RWPE1 (cell line): ENCODE measurements at places on chromosomes 11 and 22.

DNA sequence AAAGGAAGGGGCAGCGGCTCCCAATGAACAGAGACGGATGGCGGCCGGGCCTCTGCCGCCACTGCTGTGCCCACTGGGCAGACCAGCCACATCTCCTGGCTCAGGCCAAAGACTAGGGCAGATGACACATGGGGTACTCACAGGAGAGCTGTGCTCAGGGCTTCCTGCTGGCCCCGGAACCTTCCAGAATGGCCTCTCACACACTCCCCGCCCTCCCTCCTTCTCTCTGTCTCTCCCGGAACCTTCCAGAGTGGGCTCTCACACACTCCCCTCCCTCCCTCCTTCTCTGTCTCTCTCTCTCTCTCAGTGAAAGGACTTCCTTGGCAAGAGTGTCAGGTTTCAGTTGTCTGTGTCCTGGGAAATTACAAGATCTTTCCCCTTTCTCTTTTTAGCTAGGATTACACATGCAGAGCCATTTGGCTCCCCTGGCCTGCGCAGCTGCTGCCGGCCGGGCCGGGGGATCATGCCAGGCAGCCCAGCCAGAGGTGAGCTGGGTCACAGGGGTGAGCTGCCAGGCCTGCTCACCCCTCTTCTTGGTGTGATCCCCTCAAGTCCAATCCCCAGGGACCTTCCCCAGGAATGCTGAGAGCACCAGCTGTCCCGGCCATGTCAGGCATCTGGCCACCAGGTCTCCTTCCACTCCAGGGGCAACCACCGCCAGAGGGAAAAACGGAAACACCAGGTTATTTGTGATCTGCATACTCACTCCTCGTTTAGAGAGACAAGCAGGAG, 45.3 kb upstream of the ADA2 start:
- no peak for DNase-seq

DNA sequence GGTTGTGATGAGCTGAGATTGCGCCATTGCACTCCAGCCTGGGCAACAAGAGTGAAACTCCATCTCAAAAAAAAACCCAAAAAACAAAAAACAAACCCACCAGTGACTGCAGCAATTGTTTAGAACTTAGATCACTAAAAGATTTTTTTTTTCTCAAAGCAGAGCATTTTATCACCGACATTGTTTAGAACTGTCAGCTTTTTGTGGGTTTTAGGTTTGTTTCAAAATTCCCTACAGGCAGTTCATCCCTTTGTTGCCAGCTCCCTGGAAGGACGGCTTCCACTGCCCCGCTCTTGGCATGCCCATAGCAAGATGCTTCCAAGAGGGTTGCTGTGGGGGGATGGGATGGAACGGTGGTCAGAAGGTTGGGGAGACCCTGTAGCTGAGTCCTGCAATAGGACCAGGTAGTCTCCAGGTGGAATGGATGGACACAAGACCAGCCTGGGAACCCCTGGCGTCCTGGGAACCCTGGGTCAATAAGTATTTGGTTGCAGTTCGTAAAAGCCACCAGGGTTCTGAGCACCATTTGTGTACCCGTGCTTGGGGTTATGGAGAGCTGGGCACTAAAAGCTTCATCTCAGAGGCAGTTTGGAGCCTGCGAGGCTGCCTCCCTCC, 46.7 kb downstream of the TSPAN18 start:
- no peak for DNase-seq

DNA sequence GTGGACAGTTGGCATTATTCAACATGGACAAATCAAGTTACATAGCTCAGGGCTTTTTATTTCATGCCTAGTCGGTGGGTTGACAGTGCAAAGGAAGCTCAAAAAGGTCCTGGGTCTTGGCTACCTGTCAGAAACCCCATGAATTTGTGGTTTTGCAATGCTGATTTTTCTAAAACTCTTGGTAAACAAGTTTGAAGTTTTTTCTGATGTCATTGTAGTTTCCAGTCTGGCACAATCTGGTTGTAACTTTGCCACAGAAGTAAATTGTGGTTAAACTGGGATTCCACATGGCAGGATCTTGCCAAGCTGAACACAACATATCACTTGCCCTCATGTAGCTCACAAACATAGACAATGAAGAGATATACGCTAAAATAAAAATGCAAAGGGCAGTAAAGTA, 100.8 kb downstream of the EHF start:
- no peak for DNase-seq

GRCh38 chr11:62554387-62555167, 8.0 kb upstream of the AHNAK start:
- no peak for DNase-seq

DNA sequence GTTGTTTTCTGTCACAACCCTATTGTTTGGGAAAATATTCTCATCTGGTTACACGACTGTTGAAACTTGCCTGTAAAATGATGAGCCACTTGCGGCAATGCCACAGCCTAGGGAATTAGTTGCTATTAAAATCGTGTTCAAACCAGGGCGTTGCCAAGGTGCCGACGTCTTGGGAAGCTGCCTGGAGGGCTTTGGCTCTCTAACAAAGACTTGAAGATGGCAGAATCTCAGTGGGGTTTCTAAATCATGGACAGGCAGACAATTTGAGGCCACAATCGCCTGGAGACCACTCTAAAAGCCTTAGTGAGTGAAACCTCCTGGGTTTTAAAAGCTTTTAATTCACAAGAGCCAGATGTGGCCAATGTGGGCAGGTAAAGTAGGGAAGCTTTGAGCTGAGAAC, 117.2 kb upstream of the BMAL1 start:
- DNase-seq: peak; percentile 54

GRCh38 chr11:133992121-133992520, 35.4 kb upstream of the IGSF9B start:
- no peak for DNase-seq

- DNase-seq: no peak
Measured at GRCh38 chr11:109864834-109865547, 228.2 kb upstream of the ZC3H12C start.

DNA sequence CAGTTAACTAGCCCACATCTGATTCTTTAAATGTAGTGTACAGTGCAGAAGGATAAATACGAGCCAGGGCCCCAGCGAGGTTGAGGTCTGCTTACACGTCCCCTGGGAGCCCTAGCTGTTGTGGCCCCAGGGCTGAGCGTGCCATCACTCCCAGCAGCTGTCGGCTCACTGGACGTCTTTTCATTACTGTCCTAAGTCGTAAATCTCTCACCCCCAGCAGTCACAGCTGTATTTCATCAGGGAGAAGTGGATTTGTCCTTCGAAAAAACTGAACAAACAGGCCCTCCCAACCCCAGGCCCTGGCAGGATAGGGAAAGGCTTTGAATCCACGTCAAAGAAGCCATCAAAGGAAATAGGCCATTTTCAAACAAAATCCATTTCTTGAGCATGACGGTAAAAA, 110.4 kb upstream of the CSNK2A3 start:
- DNase-seq: no peak

DNA sequence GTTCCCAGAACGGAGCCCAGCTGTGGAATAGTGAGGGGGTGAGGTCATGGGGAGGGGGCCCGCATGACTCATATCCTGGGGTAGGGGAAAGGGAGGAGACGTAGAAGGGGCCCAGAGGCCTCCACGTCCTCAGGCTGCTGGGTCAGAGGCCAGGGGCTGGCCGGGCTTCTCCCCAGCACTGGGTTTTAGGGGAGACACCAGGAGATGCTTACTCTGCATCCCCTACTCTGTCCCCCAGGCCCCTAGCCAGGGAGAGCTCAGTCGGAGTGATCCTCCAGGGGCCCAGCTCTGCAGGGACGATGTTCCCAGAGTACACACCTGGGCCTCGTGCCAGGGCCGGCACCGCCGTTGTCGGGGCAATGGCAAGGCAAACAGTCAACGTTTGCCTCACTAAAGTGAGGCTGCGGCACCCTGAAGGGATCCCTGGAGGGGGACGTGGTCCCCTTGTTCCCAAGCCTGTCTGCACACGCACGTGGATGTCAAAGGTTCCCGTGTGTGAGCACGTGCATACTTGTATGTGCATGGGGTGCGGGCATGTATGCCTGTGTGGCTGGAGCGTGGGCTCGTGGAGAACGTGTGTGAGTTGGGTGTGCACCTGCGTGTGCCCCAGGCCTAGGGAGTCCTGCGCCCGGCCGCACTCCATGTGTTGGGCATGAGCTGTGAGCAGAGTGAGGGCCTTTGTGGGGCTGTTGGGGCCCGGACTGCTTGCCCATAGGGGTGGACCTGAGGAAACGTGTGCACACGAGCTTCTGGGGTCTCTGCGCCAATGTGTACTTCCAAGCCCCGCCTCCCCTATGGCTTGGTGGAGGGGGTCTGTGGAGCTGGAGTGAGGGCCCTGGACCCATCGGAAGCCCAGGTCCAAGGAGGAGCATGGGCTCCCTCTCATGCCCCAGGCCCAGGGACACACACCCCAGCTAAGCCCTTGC, 14.2 kb downstream of the PRR33 start:
- peak; percentile 46 for DNase-seq
